ENCODE measurements at places on chromosomes 1 and 21.

GRCh38 chr1:59393211-59394180 is 96.6 kb downstream of the FGGY start:
- no peaks in the 10 kb centered on the region for H3K36me3 ChIP-seq
- no peaks in the 10 kb centered on the region for H3K27me3 ChIP-seq
- no peak for DNase-seq
- no peaks in the 10 kb centered on the region for H3K4me1 ChIP-seq
- H3K4me3 ChIP-seq = no peak overlapping the region

DNA sequence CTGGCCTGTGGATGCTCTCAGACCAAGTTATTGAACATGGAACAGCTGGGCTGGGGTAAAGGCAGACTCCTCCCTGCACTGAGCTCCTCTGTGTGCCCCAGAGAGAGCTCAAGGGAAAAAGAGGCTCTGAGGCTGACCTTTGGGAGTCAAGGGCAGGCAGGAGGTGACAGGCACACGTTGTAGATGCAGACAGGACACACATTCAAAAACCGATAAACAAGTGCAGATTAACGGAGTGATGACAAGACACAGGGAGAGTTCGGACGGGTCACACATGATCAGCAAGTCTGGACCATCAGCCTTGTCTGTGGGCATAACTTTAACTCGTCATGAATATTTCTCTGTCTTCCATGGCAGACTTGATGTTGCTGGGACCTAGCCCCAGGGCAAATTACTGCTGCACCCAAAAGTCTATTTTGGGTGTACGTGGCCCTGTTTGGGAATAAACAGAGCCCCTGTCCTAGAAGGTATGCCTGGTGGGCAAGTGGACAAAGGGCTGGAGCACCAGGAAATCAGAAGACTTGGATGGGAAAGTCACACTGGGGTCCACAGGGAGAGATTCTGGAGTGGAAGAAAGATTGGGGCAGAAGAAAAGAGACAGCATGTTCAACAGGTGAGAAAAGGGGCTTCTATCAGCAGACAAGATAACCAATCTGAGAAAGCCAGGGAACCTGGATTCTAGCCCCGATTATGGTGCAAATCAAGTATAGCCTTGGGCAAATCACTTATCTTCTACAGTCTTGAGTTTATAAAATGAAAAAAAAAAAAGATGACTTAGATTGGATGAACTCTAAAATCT is 74.9 kb downstream of the PLXNA2 start:
- no peaks in the 10 kb centered on the region for H3K27me3 ChIP-seq
- H3K27ac ChIP-seq = no peak overlapping the region
- H3K4me3 ChIP-seq = no peak overlapping the region
- H3K4me1 ChIP-seq = no peaks in the 10 kb centered on the region

- no peak overlapping the region for H3K4me3 ChIP-seq
- H3K27me3 ChIP-seq = no peaks in the 10 kb centered on the region
- H3K4me1 ChIP-seq = no peaks in the 10 kb centered on the region
- H3K27ac ChIP-seq = no peak overlapping the region
- no peak for DNase-seq
Observed at GRCh38 chr1:23810818-23811540, 10.4 kb upstream of the GALE start.

DNA sequence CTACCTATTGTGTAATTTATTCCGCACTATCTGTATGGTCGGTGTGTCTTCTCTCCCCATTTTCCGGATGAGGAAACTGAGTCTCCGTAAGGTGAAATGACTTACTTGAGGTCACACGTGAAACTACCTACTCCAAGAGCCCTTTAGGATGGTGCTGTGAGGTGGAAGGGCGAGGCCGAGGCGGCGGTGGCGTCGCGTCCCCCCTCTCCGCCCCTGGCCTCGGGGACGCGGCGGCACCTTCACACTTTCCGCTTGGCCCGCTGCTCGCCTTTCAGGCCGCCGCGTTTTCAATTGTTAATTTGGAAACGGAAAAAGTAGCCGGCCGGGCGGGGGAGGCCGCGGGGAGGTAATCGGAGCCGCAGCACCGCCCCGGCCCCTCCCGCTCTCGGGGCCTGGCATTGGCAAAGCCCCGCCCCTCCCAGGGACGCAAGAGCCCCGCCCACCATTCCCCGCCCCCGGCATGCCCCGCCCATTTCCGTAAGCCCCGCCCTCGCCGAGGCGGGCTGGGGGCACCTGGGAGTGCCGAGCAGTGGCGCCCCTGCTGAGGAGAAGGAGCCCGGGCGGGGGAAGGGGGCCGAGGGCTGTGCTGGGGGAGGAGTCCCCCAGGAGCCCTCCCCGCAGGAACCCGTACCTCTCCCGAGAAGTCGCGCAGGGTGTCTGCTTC is 18.6 kb downstream of the KCNQ4 start:
- peak overlapping the region; percentile 38 for H3K4me3 ChIP-seq
- H3K27me3 ChIP-seq = no peaks in the 10 kb centered on the region
- H3K4me1 ChIP-seq = peaks cover 31% of the 10 kb centered on the region

DNA sequence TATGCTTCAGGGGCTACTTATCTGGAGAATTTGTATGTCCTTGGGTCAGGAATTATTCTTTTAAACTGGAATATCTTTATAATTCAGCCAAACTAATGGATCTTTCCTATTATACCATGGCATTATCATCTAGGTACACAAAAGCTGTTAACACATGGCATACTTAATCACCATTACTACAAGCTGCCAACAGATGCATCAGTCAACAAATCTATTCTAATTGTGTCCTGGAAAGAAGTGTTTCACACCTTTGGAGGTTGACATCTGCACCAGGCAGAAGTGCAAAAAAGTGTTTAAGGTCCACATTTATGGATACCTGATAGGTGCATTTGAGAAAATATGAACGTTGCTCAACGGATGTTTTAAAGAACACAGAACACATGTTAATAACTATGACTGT is 470.2 kb upstream of the ADGRL2 start:
- DNase-seq = no peak
- H3K27me3 ChIP-seq = no peaks in the 10 kb centered on the region
- H3K27ac ChIP-seq = no peak overlapping the region
- H3K36me3 ChIP-seq = no peaks in the 10 kb centered on the region

- no peaks in the 10 kb centered on the region for H3K36me3 ChIP-seq
- H3K4me3 ChIP-seq = no peak overlapping the region
- DNase-seq = no peak
- no peaks in the 10 kb centered on the region for H3K27me3 ChIP-seq
Observed at GRCh38 chr1:198113342-198113750, 43.5 kb upstream of the NEK7 start.

DNA sequence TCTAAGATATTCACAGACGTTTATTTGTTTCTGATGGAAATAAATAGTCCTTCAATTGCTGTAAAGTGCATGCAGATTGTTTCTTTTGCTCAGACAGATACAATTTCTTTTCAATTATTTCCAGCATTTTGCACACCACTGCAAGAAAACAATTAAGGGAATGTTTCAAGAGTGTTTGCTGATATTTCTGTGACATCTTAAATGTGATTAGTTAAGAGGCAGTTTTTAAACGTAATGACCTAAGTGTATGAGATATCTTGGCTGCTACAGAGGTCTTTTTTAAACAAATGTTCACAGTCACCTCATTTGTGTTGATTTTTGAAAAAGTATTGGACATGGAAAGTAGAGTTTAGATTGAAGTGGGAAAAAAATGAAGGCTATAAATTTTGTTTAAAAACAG is 262.3 kb upstream of the BRINP3 start:
- no peak overlapping the region for H3K27ac ChIP-seq
- H3K4me1 ChIP-seq = no peaks in the 10 kb centered on the region
- H3K4me3 ChIP-seq = no peak overlapping the region
- no peaks in the 10 kb centered on the region for H3K27me3 ChIP-seq
- H3K36me3 ChIP-seq = no peaks in the 10 kb centered on the region
- no peak for DNase-seq

- H3K4me3 ChIP-seq = no peak overlapping the region
- no peaks in the 10 kb centered on the region for H3K36me3 ChIP-seq
- DNase-seq = no peak
- peaks cover 4% of the 10 kb centered on the region for H3K4me1 ChIP-seq
- no peaks in the 10 kb centered on the region for H3K27me3 ChIP-seq
Observed at GRCh38 chr1:70042090-70042731, 163.2 kb downstream of the LRRC40 start.

All from esophagus squamous epithelium (tissue), 5 donors.